HFFc6 (cell line): ENCODE measurements at places on chromosomes 11 and 22. TPM values are rescaled to one million over a fixed set of nuclear protein-coding genes. Genes with fewer than 3 reads are reported as not detected.

DNA sequence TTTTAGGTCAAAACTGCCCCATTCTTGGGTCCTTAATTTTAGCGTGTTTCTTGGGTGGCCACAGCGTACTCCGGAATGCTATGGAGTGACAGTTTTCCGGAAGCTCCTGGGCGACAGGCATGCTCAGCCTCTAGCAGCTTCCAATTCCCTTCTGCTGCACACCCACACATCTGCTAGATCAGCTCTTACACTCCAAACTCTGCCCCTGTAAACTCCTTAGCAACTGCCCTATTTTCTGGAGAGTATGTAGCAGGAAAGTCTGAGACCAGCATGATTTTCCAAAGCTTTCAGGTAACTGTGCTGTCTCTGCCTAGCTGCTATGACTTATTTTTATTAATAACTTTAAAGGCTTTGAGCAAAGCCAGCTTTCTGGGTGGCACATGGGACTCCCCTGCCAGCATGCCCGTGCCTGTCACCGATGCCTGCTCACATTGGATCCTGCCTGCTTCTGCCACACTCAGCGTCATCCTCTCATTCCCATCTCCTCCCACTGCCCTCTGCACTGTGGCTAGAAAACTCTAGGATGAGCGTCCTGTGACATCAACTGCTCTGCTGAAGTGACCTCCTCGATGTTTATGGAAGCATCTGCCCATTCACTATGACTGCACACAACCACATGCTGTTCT, 17.3 kb downstream of the TOLLIP start:
- no peaks in the 10 kb centered on the region; the same call in 1 of the 2 replicates for H3K36me3 ChIP-seq
- peaks cover 1% of the 10 kb centered on the region; the same call in 1 of the 2 replicates for H3K27me3 ChIP-seq
- H3K4me3 ChIP-seq = no peak overlapping the region
- H3K27ac ChIP-seq = no peak overlapping the region; the same call in 1 of the 2 replicates
- no peak for DNase-seq
- no peaks in the 10 kb centered on the region for H3K4me1 ChIP-seq

DNA sequence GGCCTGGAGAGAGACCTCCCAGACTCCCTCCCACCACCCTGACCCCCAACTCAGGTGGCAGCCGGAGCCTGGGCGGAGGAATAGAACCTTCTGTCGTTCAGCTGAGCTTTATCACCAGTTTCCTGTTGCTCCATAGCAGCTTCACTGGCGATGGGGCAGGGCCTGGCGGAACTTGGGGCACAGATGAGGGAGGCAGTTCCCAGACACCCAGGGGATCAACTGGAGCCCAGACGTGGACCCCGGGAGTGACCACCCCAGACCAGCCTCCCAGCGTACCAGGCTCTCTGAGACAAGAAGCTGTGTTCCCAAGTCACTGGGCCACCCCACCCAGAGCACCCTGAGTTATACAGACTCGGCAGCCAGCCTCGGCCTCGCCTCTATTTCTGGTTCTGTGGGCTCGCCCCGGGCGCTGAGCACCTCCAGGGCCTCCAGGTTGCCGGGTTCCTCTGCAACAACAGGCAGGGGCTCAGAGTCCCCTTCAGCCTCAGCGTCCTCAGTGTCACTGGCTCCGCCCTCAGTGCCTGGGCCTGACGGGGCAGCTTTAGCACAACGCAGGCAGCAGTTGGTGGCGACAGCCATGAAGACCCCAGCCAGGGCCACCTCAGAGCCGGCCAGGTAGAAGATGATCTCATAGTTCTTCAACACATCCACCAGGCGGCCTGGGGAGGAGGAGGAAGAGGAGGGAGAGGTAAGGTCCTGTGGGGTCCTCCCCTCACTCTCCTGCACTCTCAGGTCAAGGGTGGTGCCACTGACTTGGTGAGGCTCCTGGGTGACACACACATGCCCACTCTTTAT, 5.7 kb downstream of the SLC16A8 start:
- H3K27me3 ChIP-seq = peaks cover 8% of the 10 kb centered on the region; the same call in 1 of the 2 replicates
- H3K4me3 ChIP-seq = no peak overlapping the region
- DNase-seq = no peak
- no peaks in the 10 kb centered on the region for H3K4me1 ChIP-seq
- no peaks in the 10 kb centered on the region for H3K36me3 ChIP-seq

GRCh38 chr22:39276440-39277141, 31.8 kb upstream of the PDGFB start:
- H3K27ac ChIP-seq = no peak overlapping the region
- H3K27me3 ChIP-seq = no peaks in the 10 kb centered on the region; the same call in none of the 2 replicates

DNA sequence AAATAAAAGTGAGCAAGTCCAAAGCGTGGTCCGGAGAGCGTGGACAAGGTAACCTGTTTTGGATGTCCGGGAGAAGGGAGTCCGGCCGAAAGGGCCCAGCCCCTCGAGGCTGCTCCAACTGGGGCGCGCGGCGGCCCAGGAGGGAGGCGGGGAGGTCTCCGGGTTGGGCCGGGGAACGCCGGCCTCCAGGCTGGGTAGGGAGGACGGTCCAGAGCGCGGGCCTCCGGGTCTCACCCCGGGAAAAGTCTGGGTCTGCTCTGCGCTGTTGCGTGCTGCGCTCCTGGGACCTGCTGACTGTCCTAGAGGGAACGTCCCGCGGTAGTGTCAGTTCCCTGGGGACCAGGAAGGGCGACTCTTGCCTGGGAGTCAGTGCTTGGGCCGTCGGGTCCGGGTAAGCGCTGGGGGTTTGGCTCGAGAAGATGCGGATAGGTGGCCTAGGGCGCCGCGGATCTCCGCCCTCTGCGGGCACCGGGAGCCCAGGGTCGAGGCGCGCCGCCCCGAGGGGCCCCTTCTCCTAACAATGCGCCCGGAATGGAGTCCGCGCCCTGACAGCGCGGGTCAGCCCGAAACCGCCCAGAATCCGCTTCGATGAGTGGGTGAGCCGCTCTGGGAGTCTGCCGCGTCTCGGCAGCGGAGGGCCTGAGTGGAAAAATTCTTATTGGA, 988 bp upstream of the FLI1 start:
- peak overlapping the region; percentile 94 for H3K27ac ChIP-seq
- peaks cover 11% of the 10 kb centered on the region; the same call in 1 of the 2 replicates for H3K36me3 ChIP-seq
- H3K27me3 ChIP-seq = peaks cover 2% of the 10 kb centered on the region
- H3K4me1 ChIP-seq = peaks cover 55% of the 10 kb centered on the region

GRCh38 chr11:105456950-105457349, 152.9 kb upstream of the GRIA4 start:
- no peak for DNase-seq
- no peaks in the 10 kb centered on the region for H3K27me3 ChIP-seq
- no peak overlapping the region for H3K4me3 ChIP-seq
- H3K36me3 ChIP-seq = no peaks in the 10 kb centered on the region

PISD gene
- 45.4 to 47.3 TPM (median 47.0 TPM) in 3 replicates for total RNA-seq

- H3K36me3 ChIP-seq = no peaks in the 10 kb centered on the region
- no peak overlapping the region for H3K4me3 ChIP-seq
- no peaks in the 10 kb centered on the region for H3K27me3 ChIP-seq
- H3K27ac ChIP-seq = no peak overlapping the region
Observed at GRCh38 chr11:100691896-100692653, 5.0 kb downstream of the ARHGAP42 start.

DNA sequence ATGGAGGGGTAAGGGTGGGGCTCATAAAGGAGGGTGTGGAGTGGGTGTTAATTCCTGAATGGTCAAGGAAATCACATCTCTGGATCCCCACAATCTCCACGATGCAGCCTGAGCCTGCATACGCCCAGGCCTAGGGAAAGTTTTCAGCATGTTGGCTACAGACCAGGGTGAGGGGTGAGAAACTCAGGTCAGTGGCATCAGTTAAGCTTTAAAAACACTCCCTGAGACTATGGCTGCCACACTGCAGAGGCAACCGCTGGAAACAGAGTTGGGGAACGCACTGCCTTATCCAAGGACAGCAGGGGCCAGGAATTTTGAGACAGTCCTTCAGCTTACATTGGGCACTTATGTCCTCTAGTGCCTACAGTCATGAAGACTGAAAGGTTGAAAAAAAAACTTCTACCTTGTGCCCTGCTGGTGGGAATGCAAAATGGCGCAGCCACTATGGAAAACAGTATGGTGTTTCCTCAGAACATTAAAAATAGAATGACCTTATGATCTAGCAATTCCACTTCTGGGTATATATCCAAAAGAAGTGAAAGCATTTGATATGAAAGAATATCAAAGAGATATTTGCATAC, 19.7 kb downstream of the DKK3 start:
- H3K27me3 ChIP-seq = peaks cover 3% of the 10 kb centered on the region
- peaks cover 59% of the 10 kb centered on the region for H3K36me3 ChIP-seq
- peak overlapping the region; percentile 54; the same call in 1 of the 2 replicates for H3K4me3 ChIP-seq
- H3K27ac ChIP-seq = peak overlapping the region; percentile 98
- peaks cover 100% of the 10 kb centered on the region for H3K4me1 ChIP-seq

ROBO4 gene
- 0.61 to 0.74 TPM (median 0.66 TPM) in 3 replicates for total RNA-seq

- H3K27ac ChIP-seq = peak overlapping the region; percentile 86
- peaks cover 43% of the 10 kb centered on the region for H3K4me1 ChIP-seq
- H3K4me3 ChIP-seq = no peak overlapping the region
- H3K36me3 ChIP-seq = peaks cover 10% of the 10 kb centered on the region
Observed at GRCh38 chr22:40666151-40666848, 13.0 kb upstream of the MCHR1 start.

CASP5 gene
- not detected in 3 replicates for total RNA-seq

DNA sequence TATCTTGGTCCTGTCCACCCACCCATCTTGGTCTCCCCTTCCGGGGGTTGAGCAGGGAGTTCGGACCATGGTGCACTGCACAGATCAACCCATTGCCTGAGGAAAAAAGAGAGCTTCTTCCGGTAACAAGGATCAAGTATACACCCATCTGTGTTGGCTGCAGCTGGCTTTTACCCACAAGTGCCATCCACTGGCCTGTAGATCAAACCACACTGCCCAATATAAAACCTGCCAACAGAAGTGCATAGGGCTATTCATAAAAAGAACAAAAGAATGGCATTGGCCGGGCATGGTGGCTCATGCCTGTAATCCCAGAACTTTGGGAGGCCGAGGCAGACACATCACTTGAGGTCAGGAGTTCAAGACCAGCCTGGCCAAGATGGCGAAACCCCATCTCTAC, 94.5 kb downstream of the ZC3H12C start:
- no peak overlapping the region for H3K27ac ChIP-seq
- H3K36me3 ChIP-seq = no peaks in the 10 kb centered on the region
- DNase-seq = no peak
- no peak overlapping the region for H3K4me3 ChIP-seq
- H3K4me1 ChIP-seq = peaks cover 28% of the 10 kb centered on the region

MUC5B gene
- not detected in 3 replicates for total RNA-seq

- no peak overlapping the region for H3K4me3 ChIP-seq
- no peak overlapping the region for H3K27ac ChIP-seq
- no peaks in the 10 kb centered on the region for H3K4me1 ChIP-seq
- peaks cover 6% of the 10 kb centered on the region for H3K27me3 ChIP-seq
Observed at GRCh38 chr11:613369-613968, 2.3 kb downstream of the IRF7 start.

RAB39A gene
- total RNA-seq = not detected in 3 replicates

DNA sequence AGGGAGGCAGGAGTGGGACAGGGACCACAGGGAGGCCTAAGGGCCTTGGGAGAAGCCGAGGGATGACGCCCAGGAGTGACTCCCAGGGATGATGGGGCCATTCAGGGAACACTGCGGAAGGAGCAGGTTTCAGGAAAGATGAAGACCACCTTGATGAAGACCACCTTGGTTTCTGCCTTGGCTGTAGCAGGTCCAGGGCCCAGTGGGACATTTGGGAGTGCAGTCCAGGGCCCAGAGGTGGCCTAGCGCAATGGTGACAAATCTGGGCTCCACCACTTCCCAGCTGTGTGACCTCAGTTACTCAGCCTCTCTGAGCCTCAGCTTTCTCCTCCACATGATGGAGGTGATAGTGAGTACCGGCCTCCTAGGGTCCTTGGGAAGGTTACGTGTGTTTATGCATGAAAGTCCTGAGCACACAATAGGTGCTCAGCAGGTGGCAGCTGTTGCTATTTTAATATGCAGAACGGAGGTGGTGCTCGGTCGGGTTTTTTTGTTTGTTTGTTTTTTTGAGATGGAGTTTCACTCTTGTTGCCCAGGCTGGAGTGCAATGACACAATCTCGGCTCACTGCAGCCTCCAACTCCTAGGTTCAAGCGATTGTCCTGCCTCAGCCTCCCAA, 770 bp downstream of the TSGA10IP start:
- DNase-seq = no peak
- H3K4me3 ChIP-seq = no peak overlapping the region
- H3K27me3 ChIP-seq = peaks cover 8% of the 10 kb centered on the region
- H3K36me3 ChIP-seq = no peaks in the 10 kb centered on the region
- peaks cover 22% of the 10 kb centered on the region for H3K4me1 ChIP-seq

TBX1 gene
- 0.24 to 0.72 TPM in 2 of 3 replicates, not detected in the other for total RNA-seq

DNA sequence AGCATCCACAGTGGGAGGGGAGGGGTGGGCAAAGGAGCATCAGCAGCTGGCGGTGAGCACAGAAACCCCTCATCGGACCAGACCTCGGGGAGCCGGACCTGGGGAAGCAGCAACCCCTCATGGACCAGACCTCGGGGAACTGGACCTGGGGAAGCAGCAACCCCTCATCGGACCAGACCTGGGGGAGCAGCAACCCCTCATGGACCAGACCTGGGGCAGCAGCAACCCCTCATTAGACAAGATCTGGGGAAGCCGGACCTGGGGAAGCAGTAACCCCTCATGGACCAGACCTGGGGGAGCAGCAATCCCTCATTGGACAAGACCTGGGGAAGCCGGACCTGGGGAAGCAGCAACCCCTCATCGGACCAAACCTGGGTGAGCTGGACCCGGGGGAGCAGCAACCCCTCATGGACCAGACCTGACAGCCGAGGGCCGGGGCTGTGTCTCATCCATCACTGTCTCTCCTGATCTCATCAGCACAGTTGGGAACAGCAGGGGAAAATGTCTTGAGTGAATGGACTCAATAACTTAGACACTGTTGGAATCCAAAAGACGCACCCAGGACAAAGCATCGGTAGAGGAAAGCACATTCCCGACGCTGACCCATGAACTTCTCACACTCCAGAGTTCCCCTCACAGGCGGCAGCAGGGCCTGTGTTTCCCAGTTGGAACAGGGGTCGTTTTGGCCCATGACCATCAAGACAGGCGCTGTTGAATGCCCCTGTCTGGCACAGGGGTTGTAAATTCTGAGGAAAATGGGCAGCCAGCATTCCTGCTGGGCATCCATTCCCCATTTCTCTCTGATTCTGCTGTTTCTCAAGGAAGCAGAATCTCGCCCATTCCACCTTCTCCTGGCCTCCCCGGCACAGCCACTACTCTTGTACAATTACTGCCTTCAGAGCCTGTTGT, 1494.6 kb downstream of the TBC1D22A start:
- no peak for DNase-seq
- H3K4me3 ChIP-seq = no peak overlapping the region
- no peaks in the 10 kb centered on the region for H3K36me3 ChIP-seq
- H3K27me3 ChIP-seq = no peaks in the 10 kb centered on the region; the same call in 1 of the 2 replicates
- no peaks in the 10 kb centered on the region for H3K4me1 ChIP-seq
- H3K27ac ChIP-seq = no peak overlapping the region
